ENCODE measurements at places on chromosomes 12 and 14.
A peak's percentile ranks its signal among the peaks of the same experiment; 100 is the strongest.

GRCh38 chr14:56205881-56206280 is 87.7 kb downstream of the PELI2 start:
- peaks cover 3% of the 10 kb centered on the region for H3K27me3 ChIP-seq
- no peak for DNase-seq
- no peak overlapping the region for H3K4me3 ChIP-seq
- no peak overlapping the region for H3K27ac ChIP-seq
- no peaks in the 10 kb centered on the region for H3K4me1 ChIP-seq

DNA sequence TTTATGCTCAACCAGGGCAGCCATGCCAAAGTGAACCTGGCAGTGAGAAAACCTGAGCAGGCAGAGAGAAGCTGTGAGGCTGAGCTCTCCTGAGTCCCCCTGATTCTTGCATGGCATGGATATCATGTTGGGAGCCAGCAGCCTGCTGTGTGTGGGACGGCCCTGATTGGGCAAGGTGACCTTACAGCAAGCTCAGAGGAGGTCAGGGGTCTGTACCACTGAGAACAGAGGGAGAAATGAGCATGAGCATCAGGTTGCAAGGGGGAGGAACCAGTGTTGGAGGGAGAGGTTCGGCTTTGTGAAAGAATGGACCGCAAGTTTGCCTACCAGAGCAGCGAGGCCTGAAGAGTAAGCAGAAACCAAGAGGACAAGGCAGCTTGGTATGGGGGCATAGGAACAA is 59.1 kb upstream of the PTGR2 start:
- no peak overlapping the region for H3K27ac ChIP-seq
- no peaks in the 10 kb centered on the region for H3K27me3 ChIP-seq
- peaks cover 62% of the 10 kb centered on the region for H3K4me1 ChIP-seq

- no peak overlapping the region for H3K27ac ChIP-seq
- H3K4me3 ChIP-seq = no peak overlapping the region
- H3K4me1 ChIP-seq = no peaks in the 10 kb centered on the region
- no peak for DNase-seq
Observed at GRCh38 chr12:5201554-5202218, 158.0 kb downstream of the KCNA5 start.

DNA sequence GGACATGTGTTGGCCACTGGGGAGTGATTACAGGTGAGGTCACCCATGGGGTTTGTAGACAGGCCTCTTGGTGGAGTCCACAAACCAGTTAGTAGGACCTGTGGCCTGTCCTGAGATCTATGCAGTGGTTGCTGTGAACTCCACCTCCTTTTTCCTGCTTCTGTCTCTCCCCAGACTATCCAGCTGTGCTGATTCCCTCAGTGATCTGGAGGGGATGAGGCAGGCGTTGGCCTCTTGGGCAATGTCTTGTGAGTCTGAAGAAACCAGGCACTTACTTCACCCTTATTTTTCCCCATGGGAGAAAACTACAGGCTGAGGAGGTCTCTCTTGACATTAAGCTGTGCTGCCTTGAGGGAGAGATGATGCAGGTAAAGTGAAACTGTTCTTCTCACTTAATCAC is 257.2 kb upstream of the PRICKLE1 start:
- H3K36me3 ChIP-seq = no peaks in the 10 kb centered on the region
- H3K27ac ChIP-seq = no peak overlapping the region
- no peaks in the 10 kb centered on the region for H3K4me1 ChIP-seq
- H3K27me3 ChIP-seq = no peaks in the 10 kb centered on the region

DNA sequence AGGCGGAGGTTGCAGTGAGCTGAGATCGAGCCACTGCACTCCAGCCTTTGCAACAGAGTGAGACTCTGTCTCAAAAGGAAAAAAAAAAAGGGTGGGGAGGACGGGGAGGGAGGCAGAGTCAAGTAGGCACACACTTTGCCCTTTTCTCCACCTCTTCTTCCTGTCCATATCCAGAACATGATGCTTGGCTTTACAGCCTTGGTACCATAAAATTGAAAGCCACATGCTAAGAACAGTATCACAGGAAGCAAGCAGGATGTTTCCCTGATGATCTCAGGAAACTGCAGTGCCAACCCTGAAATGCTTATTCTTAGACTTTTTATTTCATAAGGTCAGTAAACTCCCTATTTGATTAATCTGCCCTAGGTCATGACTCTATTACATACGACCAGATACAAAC is 32.5 kb upstream of the YAF2 start:
- no peaks in the 10 kb centered on the region for H3K27me3 ChIP-seq
- H3K4me3 ChIP-seq = no peak overlapping the region
- no peak for DNase-seq
- H3K27ac ChIP-seq = no peak overlapping the region
- no peaks in the 10 kb centered on the region for H3K36me3 ChIP-seq
- no peaks in the 10 kb centered on the region for H3K4me1 ChIP-seq

GRCh38 chr14:77458249-77458950 is 507 bp downstream of the AHSA1 start:
- H3K36me3 ChIP-seq = peaks cover 45% of the 10 kb centered on the region
- peak overlapping the region; percentile 77 for H3K4me3 ChIP-seq
- no peaks in the 10 kb centered on the region for H3K27me3 ChIP-seq
- peak overlapping the region; percentile 65 for H3K27ac ChIP-seq

- H3K36me3 ChIP-seq = no peaks in the 10 kb centered on the region
- peaks cover 64% of the 10 kb centered on the region for H3K27me3 ChIP-seq
- no peaks in the 10 kb centered on the region for H3K4me1 ChIP-seq
- DNase-seq = no peak
- H3K4me3 ChIP-seq = no peak overlapping the region
- no peak overlapping the region for H3K27ac ChIP-seq
Observed at GRCh38 chr14:21974741-21975140, 301.1 kb upstream of the OR4E1 start.

DNA sequence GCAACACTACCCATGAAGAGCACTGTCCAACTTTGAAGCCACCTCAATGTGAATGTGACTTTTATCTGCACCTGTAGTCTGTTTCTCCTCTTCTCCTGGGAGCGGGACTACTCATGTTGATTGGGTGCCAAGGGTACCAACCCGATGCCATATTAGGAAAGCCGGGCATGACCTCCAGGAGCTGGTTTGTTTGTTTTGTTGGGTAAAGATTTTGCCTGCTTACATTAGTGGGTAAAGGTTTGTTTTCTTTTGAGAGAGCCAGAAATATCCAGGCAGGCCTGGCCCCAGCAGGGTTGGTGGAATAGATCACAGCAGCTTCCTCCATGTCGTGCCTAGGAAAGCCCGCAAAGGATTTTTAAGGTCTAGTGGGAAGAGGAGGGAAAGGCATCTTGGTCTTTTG is 19.7 kb upstream of the ITPK1 start:
- no peaks in the 10 kb centered on the region for H3K36me3 ChIP-seq

DNA sequence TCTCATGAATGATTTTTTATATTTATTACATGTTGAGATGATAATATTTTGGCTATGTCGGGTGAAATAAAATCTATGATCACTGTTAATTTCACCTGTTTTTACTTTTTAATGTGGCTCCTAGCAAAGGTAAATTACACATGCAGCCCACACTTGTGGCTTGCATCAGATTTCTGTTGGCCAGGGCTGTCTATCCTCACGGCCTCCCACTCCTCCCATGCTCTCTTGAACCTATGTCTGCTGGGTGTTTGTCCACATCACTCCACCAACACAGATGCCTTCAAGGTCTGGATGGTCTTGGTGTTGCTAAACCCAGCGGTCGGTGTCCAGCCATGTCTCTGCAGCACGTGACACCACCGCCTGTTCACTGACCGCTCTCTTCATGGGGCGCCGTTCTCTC is 339.4 kb upstream of the FKBP4 start:
- H3K36me3 ChIP-seq = no peaks in the 10 kb centered on the region
- H3K4me3 ChIP-seq = no peak overlapping the region
- no peak overlapping the region for H3K27ac ChIP-seq
- peak; percentile 45 for DNase-seq

DNA sequence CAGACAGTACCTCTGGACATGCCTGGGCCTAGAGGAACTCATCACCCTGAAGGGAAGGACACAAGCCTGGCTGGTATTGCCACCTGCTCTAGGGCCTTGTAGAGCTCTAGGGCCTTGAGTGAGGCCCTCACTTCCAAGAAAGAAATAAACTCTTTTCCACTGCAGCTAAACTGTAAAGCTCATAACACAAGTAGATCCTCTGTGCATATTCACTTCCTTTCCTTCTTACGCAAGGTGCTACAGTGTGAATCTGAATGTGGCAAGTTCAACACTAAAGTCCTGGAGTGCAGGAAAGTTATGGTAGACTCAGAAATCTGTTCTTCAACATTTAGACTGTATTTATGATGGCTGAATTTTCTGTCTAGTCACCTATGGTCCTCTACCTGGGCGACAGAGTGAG is 14.5 kb downstream of the RNASE3 start:
- H3K4me1 ChIP-seq = no peaks in the 10 kb centered on the region
- H3K4me3 ChIP-seq = no peak overlapping the region
- no peak for DNase-seq

DNA sequence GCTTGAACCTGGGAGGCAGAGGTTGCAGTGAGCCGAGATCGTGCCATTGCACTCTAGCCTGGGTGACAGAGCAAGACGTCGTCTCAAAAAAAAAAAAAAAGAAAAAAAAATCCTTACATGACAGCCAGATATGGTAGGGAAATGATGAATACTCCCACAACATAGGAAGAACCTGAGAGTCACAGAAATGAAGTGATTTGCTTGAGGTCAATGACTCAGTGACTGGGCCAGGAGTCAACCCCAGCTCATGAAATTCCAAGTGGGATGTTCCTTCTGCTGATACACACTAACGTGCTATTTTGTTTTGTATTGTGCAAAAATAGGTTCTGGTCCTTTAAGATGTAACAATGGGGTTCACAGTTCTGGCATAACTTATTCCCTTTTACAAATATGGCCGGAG is 9.0 kb downstream of the RHOF start:
- no peak overlapping the region for H3K4me3 ChIP-seq
- H3K36me3 ChIP-seq = peaks cover 24% of the 10 kb centered on the region
- no peaks in the 10 kb centered on the region for H3K27me3 ChIP-seq
- no peak for DNase-seq

DNA sequence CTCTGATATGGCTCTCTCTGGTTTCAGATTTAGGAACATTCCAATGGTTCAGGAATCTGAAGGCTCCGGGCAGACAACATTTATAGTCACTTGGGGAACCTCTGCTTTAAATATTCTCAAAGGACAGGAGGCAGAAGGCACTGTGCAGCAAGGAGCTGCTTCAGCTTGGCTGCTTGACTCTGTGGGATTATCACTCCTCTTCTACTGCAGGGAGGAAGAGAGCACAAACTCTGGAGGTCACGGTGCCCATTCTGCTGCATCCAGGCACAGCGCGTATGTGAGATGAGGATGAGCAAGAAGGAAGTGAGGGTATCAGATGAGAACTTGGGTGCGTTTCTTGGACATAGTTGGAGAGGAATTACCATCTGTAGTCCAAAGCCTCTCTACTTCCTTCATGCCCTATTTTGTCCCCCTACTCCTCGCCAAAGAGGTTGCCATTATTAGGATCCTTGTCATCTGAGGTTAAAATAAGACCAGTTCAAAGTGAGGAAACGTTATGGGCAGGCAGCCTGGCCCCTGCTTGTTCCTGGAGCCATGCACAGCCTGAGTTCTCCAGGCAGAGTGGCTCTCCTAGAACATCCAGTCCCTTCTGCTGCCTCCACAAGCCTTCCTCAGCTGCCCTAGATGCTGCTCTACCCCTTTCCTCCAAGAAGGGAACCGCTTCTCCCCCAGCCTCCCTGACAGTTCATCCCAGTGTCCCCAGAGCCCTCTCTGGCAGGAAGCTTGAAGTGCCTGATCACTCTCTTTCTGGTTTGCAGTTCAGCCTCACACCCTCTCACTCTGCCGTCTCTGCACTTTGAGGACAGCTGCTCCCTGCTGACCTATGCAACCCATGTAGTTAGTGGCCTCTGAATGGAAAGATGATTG is 12.5 kb downstream of the FGF6 start:
- H3K36me3 ChIP-seq = no peaks in the 10 kb centered on the region
- no peaks in the 10 kb centered on the region for H3K27me3 ChIP-seq
- no peak overlapping the region for H3K4me3 ChIP-seq

GRCh38 chr14:95265106-95266094 is 54.3 kb downstream of the CLMN start:
- peaks cover 8% of the 10 kb centered on the region for H3K36me3 ChIP-seq
- peak; percentile 94 for DNase-seq
- H3K27ac ChIP-seq = peak overlapping the region; percentile 91
- H3K27me3 ChIP-seq = no peaks in the 10 kb centered on the region
- H3K4me3 ChIP-seq = no peak overlapping the region

- H3K4me3 ChIP-seq = no peak overlapping the region
- DNase-seq = no peak
- no peaks in the 10 kb centered on the region for H3K27me3 ChIP-seq
- H3K36me3 ChIP-seq = no peaks in the 10 kb centered on the region
- no peak overlapping the region for H3K27ac ChIP-seq
Observed at GRCh38 chr12:42612231-42612613, 22.7 kb upstream of the PRICKLE1 start.

DNA sequence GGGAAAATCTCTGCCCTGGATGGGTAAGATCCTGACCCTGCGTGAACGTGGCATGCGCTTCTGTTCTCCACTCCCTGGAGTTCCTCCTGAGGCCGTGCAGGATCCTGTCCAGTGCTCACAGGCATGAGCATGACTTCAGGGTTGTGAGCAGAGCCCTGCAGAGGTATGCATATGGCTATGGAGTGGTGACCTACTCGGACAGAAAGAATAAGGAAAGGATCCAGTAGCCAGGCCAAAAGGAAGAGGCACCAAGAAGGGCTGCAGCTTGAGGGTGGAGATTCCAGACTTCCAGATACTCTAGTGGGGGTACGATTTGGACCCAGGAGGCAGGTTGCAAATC is 20.8 kb upstream of the CD27 start:
- no peaks in the 10 kb centered on the region for H3K36me3 ChIP-seq
- DNase-seq = no peak

DNA sequence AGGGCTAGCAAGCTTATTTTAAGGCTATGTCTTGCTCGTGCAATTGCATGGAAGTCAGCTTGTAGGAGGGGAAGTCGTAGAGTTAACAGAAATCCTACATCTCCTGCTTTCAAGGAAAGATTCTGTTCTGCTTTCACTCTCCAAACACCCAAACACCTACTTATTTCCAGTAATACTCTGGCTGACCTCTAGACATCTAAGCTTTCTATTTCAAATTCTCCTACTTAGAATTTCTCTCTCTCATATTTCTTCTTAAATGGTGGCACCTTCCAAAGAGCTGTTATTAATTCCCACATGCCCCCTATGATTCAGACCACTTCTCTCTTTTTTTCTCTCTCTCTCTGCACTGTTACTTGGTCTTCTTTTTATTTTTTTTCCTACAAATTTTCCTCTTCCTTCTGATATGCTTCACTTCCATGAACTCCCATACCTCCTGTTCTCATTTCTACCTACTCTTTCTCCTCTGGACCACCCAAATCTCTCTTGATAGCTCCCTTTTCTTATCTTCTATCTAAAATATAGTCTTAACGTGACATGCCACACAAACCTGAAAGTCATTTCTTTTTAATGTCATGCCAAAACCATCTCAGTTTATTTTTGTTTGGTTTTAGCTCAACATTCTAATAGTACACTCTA is 90.8 kb downstream of the RPS6KA5 start:
- H3K4me1 ChIP-seq = peaks cover 10% of the 10 kb centered on the region
- DNase-seq = no peak
- no peak overlapping the region for H3K4me3 ChIP-seq
- H3K27ac ChIP-seq = no peak overlapping the region
- H3K27me3 ChIP-seq = no peaks in the 10 kb centered on the region
